ENCODE measurements at places on chromosomes 12 and 14.
A peak's percentile ranks its signal among the peaks of the same experiment; 100 is the strongest.

DNA sequence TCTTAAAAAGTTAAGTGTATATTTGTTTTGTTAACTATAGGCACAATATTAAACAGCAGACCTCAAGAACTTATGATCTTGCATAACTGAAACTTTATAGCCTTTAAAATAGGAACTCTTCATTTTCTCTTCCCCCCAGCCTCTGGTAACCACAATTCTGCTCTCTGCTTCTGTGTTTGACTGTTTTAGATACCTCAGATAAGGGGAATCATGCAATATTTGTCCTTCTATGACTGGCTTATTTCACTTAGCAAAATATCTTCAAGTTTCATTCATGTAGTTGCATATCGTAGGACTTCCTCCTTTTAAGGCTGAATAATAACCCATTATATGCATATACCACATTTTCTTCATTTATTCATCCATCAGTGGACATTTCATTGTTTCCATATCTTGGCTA lies 131.3 kb downstream of the PTPRO start:
- DNase-seq = no peak

GRCh38 chr12:24943947-24944600 lies 4.8 kb downstream of the BCAT1 start:
- DNase-seq = peak; percentile 75

- DNase-seq = peak; percentile 23
Measured at GRCh38 chr14:58574623-58575022, 63.1 kb upstream of the DACT1 start.

DNA sequence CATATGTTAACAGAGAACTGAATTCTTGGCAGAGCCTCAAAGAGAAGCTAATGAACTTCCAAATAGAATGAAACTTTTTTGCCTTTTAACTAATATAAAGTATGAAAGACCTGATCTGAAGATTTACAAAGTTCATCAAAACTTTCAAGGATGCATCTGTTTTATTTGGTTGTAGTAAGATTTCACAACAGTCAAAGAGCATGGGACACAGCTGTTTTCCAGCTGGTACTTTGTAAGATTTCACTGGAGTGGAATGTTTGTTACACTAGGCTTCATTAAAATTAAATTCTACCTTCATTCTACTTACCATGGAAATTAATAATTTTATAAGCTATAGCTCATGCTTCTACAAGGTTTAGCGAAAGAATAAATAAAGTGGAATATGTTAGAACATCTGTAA lies 351.2 kb downstream of the SLC6A15 start:
- peak; percentile 13 for DNase-seq

- DNase-seq = no peak
Measured at GRCh38 chr14:42541535-42542001, 934.9 kb downstream of the LRFN5 start.

DNA sequence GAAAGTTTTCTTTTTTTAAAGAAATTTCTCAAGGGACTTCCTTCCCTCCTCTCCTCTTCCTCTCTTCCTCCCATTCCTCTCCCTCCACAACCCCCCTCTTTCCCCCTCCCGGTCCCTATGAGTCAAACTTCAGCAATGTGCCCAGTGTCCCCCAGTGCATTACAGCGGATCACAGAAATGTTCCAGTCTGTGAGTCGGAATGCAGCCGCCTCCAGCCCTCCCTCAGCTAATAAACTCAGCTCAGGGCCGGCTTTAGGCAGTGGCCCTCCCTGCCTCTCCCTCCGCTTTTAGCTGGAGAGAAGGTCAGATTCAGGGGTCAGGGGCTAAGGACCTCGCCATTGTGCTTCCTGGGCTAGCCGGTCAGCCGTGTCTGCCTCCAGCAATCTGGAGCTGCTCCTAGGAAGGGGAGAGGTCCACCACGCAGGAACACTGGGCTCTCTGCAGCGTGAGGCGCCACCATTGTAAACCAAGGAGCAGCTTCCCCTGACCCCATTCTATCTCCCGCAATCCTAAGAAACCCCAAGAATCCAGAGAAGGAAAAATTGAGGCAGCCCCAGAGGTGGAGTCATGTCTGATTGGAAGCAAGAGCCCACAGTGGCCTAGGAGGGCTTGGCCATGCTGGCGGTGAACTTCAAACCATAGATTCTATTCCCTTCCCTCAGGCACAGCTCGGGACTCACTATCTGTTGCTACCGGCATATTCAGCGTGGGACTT lies 1.1 kb upstream of the HDAC7 start:
- peak; percentile 97 for DNase-seq

DNA sequence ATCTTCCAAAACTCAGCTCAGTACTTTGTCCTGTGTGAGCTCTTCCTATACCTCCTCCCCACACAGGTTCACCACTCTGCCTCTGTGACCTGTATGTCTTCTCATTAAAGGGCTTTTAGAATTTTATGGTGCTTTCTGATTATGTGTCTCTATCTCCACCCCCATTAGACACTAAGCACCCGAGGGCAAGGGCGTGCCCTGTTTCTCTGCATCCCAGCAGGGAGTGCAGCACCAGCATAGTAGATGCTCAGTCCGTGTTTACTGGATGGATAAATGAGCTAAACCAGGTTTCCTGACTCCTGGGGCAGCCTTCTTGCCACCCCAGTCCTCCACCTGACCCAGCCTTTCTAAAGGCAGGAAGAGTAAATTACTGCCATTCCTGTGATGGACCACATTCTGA lies 333.8 kb downstream of the CACNA1C start:
- no peak for DNase-seq

- DNase-seq = peak; percentile 56
Measured at GRCh38 chr14:75515629-75515996, 6.7 kb upstream of the BATF start.

- DNase-seq = peak; percentile 14
Measured at GRCh38 chr12:23760495-23760894, 189.0 kb downstream of the SOX5 start.

DNA sequence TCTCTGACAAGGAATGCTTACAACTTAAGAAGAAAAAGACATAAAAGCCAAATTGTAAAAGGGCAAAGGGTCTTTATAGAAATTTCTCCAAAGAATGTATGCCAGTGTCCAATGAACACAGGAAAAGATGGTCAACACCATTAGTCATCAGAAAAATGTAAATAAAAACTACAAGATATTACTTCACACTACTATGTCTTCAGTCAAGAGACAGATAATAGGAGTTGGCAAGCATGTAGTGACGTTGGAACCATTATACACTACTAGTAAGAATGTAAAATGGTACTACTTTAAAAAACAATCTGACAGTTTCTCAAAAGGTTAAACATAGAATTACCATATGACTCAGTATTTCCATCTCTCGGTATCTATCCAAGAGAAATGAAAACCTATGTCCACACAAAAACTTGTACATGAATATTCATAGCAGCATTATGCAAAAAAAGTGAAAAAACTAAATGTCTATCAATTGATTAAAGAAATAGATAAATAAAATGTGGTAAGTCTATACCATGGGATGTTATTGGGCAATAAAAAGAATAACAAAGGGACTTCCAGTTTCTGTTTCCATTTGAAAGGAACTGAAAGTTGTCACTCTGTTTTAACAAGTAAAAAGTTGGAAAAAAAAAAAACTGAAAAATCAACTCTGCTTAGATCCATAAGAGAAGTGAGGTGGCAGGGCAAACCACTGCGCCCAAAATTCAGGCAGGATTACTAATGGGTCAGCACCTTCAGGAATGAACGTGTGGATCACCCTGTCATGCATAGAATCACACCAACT lies 69.8 kb downstream of the ALG10B start:
- DNase-seq = peak; percentile 2

- peak; percentile 83 for DNase-seq
Measured at GRCh38 chr12:95117178-95117599, 43.8 kb upstream of the NR2C1 start.

- peak; percentile 50 for DNase-seq
Measured at GRCh38 chr12:11651785-11652184, 2.3 kb downstream of the ETV6 start.

DNA sequence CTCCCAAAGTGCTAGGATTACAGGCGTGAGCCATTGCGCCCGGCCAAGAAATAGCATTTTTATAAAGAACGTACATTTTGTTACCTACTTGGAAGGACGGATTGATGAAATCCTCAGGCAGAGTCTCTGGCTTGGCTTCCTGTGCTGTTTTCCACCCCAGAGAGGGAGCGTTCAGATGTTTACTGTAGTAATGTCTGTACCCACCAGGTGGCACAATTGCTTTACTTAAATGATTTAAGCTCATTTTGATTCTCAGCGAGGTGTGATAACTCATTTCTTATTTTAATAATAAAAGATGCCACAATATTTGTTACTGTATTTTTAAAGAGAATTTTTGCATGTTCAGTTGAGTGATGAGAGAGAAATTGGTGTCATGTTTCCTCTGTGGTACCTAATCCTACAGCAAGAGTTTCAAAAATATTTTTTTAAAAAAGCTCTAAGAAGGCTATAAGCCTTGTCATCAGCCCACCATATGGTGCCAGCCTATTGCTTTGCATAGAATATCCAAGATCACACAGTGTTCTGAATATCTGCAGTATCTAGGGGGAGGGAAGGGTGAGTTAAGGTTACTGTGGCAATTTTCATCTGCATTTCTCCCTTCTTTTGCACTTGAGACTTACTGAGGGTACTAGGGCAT lies 82.6 kb upstream of the TRAF3 start:
- peak; percentile 88 for DNase-seq

GRCh38 chr12:85309125-85309566 lies 29.1 kb downstream of the ALX1 start:
- DNase-seq = no peak

GRCh38 chr12:102568276-102568675 lies 87.9 kb upstream of the IGF1 start:
- DNase-seq = no peak

- no peak for DNase-seq
Measured at GRCh38 chr14:57974896-57975295, 109.0 kb upstream of the SLC35F4 start.

DNA sequence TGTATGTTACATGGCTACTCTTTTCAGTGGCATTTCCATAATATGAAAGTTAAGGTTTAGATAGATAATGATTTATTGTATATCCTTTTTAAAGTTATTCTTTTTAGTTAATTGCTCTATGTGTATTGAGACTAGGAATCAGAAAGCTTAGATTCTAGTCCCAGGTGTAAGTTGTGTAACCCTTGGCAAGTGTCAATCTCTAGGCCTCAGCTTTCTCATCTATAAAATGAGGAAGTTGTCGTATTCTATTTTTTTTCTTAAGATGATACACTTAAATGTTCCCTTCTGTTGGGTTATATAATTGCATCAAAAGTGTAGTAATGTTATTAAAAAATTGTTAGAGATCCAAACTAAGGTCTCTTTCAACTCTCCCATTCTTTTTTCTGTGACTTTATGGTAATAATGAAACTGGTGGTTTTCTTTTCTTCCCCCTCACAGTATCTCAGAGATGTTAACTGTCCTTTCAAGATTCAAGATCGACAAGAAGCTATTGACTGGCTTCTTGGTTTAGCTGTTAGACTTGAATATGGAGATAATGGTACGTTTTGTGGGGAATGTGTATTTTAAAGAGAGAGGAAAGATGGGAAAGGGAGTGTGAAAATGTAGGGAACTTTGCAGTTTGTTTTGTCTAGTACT lies 4.1 kb downstream of the RTRAF start:
- DNase-seq = no peak

- DNase-seq = no peak
Measured at GRCh38 chr12:108345716-108346633, 6.9 kb upstream of the CMKLR1 start.

DNA sequence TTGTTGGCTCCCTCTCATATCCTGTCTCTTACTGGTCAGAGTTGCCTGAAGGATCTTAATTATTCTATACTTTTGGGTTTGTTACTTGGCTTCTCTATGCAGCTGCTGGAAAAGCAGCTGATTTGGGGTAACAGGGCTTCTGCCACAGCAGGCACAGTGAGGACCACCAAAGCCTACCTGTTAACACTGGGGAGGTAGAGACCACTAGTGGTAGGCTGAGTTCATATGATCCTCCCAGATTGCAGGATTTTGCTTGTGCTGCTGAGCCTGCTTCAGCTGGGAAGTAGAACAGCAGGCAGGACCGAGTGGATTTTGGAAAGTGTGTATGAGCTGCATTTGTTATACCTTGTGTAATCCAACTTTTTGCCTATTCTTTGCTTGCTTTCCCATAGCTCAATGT lies 34.1 kb downstream of the RCOR1 start:
- no peak for DNase-seq

DNA sequence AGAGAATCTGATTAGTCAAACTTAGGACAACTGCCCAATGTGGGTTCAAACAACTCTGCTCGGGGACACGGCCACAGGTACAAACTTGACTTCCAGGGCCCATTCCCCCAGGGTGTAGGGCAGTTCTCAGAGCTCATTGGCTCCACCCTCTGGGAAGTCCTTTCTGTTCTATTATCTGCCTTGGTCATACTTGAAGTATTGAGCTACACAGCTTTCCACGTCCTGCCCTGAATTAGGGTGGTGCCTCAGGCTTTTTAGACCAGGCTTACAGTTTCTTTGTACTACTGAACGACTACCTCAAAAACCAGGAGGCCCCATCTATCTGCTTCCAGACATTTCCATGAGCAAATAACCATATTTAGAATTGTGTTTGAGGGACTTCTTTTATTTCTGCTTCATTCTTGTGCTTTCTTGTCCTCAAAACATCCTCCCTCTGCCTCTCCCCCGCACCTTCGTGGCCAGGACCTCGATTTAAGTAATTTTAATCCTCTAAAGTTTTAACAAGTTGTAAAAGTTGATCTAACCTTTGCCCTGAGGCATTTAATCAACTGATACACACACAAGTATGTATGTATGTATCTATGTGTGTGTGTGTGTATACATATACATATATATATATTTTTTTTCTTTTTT lies 281.7 kb upstream of the AMIGO2 start:
- no peak for DNase-seq

- no peak for DNase-seq
Measured at GRCh38 chr12:119642986-119643385, 24.9 kb upstream of the PRKAB1 start.

GRCh38 chr14:89779707-89780106 lies 174.8 kb downstream of the EFCAB11 start:
- DNase-seq = peak; percentile 36

GRCh38 chr14:100155756-100156616 lies 3.5 kb downstream of the DEGS2 start:
- DNase-seq = no peak

DNA sequence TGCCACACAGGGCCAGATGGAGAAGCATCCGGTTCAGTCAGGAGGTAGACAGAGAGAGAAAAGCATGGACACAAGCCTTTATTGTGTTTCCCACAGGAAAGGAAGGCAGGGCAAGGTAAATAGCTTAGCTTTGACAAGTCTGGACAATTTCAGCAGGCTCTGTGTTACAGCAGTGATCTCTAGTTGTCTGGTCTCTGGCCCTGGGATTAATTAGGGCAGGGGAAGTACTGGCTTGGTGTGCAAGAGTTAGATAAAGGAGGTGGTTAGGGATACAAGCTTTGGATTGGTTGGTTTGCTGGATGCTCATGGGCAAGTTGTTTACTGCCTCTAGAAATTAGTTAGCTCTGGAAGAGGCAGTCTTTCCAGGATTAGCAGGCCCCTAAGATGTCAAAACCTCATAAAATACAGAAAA lies 15.1 kb upstream of the NGDN start:
- no peak for DNase-seq

DNA sequence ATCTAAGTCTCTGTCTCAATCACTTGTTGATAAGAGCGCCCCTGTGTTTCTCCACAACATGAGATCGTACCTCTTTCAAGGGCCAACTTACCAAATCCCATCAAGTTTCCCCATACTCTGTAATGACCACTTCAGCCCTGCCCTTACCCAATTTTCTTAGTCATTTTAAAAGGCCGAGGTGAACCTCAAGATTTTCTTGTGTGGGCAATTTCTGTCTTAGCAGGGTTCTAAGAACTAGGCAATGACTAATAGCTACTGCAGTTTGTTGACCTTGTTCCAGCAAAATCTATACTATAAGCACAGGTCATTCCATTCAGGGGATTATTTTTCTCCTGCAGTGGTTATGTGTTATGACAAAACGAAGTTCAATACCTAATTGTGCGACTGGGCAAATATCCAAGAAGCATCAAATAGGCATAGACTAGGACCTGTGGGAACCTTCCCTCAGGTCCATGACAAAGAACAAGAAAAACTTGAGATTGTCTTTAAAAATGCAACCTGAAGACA lies 359.8 kb downstream of the PCNX1 start:
- peak; percentile 76 for DNase-seq
